Activated T-cell treated with anti-CD3 and anti-CD28 coated beads for 24 hours (primary cell): ENCODE measurements at places on chromosomes 6 and 20.
A peak's percentile ranks its signal among the peaks of the same experiment; 100 is the strongest.

- no peak for DNase-seq
Measured at GRCh38 chr20:49291200-49291599, 13.3 kb upstream of the ZNFX1 start.

DNA sequence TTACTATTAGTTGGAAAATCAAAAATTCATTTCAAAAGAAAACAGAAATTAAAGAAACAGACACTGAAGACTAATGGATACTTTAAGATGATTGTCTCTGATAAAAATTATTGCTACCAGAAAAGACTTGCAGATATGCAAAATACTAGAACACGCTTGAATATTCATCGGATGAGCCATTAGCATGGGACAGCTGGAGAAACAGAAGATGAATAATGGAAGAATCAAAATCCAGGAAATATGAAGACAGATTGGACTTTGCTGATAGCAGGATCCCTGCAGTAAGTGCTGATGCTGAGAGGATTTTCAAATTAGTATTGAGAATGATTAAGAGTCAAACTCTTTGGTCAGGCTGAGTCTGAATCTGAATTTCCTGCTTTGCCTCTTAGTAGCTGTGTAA, 169.4 kb downstream of the EYS start:
- no peak for DNase-seq

GRCh38 chr6:123869334-123869733, 65.7 kb downstream of the NKAIN2 start:
- DNase-seq = no peak

- no peak for DNase-seq
Measured at GRCh38 chr6:13527671-13528056, 40.3 kb upstream of the GFOD1 start.

- DNase-seq = no peak
Measured at GRCh38 chr6:8953310-8953709, 518.0 kb upstream of the SLC35B3 start.

- DNase-seq = peak; percentile 76
Measured at GRCh38 chr20:45771182-45771759, 20.4 kb downstream of the WFDC3 start.

DNA sequence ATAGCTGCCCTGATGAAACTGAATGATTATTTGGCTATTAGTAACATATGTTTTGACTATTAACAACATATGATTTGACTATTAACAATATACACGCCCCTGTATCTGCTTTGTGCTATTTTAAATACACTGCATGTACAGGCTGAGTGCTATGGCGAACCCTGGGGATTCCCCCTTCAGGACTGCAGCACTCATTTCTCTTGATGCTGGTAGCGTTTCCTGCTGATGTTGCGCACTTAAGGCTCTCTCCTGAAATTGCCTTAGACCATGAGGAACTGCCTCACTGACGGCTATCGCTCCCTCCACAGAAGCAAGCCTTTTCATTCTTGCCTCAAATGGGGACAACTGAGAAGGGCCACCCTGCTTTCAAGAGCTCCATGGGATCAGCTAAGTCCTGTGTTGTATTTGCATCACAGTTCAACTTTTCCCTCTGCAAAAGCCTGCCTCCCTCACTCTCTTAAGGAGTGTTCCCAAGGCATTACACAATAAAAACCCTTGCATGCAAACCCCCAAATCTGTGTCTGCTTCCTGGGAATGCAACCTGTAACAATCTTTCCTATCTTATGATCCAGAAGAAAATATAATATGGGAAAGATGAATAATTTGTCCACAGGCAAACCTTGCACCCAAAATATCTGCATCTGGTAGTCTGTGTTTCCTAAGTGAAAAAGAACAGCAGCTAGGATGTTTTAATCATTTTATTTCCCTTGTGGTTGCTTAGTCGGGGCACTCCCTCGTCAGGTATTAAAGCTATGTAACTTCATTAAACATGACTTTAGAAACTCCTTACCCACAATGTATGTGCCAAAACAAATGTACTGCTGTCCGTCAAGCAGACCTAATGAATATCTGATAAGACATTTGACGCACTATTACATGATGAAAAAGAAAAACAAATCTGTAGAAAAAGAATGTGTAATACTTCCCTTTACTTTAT, 456.4 kb downstream of the COL12A1 start:
- DNase-seq = no peak

DNA sequence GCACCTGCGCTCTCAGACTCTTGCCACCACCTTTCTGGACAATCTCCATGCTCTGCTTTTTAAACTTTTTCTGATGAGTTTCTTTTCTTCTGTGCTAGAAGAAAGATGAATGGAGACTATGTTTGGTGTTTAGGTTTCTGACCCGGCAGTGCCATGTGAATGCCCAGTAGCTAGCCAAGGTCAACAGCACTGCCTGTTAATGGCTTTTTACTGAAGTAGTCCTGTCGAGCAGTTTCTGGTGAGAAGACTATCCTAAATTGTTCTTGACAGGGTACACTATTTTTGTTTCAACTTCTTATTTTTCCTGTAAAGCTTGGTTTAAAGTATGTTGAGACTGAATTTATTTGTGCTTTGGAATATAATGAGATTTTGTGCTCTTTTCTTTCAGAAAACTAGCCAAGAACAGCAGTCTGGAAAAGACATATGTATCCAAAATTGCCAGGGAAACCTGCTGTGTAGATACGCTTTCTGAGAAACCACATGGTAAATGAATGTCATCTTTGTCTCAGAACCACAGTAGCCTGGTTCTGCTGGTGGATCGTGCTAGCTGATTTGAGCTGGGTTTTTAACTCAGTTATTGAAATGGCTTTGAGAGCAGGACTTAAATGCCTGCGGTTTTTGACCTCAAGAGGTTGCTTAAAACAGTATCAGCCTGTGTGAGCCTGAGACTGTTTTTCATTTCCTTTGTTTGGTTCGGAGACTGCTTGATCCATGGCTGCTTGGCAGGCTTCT, 48.1 kb downstream of the KCNS1 start:
- DNase-seq = no peak

- no peak for DNase-seq
Measured at GRCh38 chr6:105803442-105803841, 282.7 kb upstream of the PRDM1 start.

GRCh38 chr20:36116807-36117441, 37.6 kb upstream of the EPB41L1 start:
- DNase-seq = no peak

DNA sequence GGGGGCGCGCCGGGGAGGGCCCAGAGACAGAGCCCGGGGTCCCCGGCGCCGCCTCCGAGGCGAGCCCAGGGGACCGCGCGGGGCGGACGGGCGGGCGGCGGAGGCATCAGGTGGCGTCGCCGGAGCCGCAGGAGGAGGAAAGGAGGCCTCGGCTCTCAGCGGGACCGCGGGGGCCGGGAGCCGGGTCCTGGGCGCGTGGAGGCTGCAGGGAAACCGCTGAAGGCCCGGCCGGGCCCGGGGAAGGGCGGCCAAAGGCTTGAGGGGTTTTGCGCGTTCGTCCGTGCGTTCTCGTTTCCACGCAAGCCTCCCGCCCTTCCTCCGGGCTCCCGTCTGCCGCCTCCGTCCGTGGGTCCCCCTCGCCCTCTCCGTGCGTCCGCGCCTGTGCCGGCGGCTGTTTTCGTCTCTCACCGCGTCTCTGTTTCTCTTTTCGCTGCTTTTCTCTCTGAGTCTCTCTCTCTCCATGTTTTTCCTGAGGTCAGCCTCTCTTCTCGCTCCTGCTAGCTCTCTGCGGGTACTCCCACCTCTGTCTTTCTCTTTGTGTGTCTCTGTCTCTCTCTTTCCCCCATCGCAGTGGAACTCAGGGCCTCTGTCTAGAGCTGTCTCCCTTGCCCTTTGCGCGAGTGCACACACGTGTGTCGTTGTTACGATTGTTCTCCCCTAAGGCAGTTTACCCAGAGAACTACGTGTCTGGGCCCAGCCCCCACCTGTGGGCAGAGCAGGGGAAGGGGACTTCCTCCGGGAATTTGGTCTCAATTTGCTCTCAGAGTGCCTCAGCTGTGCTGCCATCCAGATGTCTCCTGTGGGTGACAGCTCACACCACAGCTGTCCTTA, 2.1 kb downstream of the IRF4 start:
- no peak for DNase-seq

- peak; percentile 98 for DNase-seq
Measured at GRCh38 chr6:125956506-125957390, at the start of gene HINT3. HINT3 (plus strand) TSS chr6:125956770; CDS start chr6:125956978, 208 bp downstream.

DNA sequence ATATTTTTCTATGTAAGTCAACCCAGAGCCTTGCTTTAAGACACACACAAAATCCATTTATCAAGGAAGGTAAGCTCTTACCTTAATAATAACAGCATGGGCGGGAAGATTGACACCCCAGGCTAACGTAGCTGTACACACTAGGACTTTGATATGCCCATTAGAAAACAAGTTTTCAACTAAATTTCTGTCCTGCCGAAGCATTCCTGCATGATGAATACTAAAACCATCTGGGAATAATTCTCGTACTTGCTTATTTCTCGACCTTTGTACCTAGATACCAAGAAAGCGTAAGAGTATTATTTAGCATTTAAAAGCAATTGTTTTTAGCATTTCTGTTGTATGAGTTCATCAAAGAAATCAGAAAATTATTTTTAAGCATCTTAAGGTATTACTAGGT, 197.5 kb upstream of the SIM1 start:
- DNase-seq = no peak

DNA sequence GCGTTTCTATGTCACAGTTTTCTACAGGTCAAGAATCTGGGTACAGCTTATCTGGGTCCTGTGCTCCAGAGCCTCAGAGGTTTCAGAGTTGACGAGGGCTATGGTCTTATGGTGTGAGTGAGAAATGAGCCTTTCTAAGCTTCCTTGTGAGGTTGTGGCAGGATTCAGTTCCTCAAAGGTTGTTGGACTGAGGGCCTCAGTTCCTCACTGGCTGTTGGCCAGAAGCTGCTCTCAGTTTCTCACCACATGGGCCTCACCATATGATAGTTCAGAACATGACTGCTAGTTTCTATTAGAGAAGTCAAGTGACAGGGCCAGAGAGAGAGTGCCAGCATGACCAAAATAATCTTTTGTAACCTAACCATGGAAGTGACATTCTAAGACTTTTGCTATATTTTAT, 96.1 kb downstream of the NUS1 start:
- no peak for DNase-seq

DNA sequence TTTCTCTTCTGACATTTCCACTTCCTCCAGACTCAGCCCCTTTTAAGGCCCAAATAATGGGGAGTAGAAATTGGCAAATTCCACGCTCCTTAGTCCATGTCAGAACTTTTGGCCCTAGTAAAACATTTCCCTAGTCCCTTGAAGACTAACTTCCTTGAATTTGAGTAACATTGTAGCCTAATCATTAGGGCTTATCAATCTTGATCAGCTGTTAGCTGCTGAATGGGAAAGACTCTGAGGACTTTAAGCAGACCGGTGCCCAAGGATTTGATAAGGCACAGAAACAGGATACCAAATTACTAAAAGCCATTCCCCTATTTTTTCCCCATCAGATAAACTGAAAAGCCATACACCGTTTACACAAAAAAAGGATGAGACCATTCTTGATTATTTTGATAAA, 37.0 kb upstream of the ECI2 start:
- DNase-seq = no peak

DNA sequence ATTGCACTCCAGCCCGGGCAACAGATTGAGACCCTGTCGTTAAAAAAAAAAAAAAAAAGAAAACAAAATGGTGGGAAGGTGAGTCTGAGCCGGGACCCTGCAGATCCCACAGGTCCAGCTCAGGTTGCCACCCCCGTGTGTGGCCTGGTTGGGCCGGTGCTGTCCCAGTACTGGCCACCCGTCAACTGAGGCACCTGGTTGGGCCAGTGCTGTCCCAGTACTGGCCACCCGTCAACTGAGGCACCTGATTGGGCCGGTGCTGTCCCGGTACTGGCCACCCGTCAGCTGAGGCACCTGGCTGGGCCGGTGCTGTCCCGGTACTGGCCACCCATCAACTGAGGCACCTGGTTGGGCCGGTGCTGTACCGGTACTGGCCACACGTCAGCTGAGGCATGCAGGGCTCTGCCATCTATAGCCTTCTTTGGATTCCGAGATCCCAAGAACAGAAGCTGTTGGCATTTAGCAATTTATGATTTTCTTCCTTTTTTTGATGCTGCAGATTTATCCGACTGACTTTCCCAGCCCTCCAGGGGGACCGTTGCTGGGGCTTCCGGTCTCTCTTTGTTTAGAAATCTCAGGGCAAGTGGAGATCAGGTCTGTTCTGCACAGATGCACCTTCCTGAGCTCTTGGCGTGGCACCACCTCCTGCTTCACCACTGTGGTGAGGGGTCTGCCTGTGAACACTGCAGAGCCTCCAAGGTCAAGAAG, 113.8 kb downstream of the SYCP2 start:
- DNase-seq = no peak

GRCh38 chr6:149261364-149262040, 56.0 kb upstream of the TAB2 start:
- DNase-seq = no peak

GRCh38 chr6:147055821-147056392, 148.3 kb upstream of the STXBP5 start:
- DNase-seq = no peak

- DNase-seq = no peak
Measured at GRCh38 chr6:152002306-152002705, 194.8 kb downstream of the ESR1 start.

DNA sequence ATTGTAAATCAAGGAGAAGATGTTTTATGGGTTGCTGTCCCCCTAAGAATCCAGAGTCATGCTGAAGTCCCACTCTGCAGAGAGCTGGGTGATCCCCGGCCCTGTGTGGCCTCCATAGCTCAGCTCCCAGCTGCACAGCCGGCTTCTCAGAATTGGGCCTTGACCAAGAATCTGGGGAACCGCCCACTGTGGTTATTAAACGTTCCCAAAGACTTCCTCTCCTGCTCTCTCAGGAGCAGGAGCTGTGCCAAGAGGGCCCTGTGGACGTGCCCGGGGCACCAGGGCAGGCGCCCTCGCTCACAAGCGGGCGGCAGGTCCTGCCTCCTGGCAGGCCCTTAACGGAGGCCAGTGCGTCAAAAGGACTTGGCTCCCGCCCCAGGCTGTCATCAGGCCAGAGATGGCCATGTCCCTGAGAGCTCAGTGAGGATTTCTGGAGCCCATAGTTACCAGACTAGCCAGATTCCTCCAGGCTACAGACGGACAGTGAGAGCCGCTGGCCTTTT, 30.4 kb downstream of the ZC3H12D start:
- DNase-seq = no peak

DNA sequence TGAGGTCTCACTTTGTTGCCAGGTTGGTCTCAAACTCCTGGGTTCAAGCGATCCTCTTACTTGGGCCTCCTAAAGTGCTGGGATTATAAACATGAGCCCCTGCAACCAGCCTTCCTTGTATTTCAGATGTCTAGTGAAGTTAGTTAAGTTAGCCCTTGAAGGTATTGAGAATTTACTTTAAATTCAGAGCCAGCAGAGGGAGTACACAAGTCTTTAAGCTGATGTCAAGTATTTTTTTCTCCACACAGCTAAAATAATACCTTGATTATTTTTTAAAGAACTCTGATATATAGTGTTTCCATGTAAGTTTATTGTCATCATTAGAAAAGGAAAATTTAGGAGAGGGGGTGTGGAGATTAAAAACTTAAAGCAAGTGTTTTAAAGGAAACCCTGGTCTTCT, 9.8 kb downstream of the FOXO3 start:
- DNase-seq = no peak

GRCh38 chr6:19059102-19059501, 672.0 kb downstream of the RNF144B start:
- no peak for DNase-seq
